ENCODE measurements at places on chromosomes 5 and 9.

DNA sequence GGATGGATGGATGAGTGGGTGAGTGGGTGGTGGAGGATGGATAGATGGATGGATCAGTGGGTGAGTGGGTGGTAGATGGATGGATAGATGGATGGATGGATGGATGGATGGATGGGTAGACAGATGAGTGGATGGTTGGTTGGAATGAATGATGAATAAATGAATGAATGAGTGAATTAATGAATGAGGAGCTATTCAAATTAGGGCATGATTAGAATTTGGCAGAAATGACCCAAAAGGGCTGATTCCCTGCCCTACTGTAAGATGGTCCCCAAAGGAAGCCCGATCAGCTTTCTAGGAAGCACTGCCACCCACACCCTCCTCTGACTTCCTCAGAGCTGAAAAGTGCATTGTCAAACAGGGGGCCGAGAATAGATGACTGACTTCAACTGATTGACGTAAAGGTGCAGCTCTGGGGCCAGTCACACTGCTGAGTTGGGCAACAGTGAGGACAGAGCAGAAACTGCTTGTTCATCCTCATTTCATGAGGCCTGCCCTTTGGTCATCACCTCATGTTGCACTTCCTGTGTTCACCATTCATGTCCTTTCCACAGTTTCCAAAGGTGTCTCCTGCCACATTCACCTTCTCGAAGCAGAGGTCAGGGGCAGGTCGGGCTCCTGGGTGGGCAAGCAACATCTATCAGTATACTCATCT lies 34.3 kb downstream of the NIPAL4 start:
- no peak for DNase-seq

DNA sequence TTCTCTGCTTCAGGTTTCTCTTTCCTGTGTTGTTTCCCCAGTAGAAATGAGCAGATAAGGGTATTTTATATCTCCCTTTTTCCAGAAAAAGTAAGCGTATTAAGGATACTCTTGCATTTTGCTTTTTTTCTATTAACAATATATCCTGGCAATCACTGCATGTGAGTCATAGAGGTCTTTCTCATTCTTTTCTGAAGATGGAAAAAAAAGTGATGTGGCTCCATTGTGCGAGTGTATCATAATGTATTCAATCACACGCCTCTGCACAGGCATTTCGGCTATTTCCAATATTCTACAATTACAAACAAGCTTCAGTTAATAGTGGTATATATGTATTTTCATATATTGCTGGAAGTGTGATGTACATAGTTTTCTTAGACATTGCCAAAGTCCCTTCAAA lies 155.9 kb downstream of the MED27 start:
- DNase-seq, result no peak

DNA sequence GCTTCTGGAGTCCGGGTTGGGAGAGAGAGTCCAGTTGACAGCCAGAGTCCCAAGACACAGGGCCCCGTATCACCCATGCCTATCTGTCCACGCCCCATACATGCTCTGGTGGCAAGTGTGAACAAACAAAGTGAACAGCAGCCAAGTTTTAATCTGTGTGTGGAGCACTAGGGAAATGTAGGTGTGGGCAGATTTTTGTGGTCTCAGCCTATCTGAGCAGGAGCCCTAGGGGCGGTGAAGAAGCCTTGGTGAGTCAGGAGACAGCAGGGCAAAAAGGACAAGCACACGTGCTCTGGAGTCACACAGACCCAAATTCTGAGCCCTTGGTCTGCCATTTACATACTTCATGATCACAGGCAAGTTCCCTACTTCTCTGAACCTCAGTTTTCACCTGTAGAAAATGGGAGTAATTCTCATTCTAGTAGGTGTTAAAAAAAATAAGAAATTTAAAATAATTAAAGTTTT lies 23.2 kb downstream of the EGR1 start:
- no peak for DNase-seq

DNA sequence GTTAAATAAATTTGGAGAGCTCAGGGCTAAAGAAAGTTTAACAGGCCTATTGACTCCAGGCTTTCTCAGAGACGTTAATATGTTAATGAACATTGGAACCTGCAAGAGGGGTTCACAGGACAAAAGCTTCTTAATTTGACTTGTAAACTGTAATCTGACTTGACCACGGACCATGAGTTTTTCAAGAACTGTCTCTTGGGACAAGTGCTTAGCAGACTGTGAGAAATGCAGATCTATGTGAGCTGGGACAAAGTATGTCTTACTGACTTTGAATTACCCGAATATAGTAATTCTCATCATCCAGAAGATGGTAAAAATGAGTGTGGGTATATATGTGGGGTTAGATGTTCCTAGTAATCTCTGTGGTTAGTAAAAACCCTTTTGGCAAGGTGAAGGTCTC lies 186.6 kb downstream of the ATP10B start:
- DNase-seq, result no peak

DNA sequence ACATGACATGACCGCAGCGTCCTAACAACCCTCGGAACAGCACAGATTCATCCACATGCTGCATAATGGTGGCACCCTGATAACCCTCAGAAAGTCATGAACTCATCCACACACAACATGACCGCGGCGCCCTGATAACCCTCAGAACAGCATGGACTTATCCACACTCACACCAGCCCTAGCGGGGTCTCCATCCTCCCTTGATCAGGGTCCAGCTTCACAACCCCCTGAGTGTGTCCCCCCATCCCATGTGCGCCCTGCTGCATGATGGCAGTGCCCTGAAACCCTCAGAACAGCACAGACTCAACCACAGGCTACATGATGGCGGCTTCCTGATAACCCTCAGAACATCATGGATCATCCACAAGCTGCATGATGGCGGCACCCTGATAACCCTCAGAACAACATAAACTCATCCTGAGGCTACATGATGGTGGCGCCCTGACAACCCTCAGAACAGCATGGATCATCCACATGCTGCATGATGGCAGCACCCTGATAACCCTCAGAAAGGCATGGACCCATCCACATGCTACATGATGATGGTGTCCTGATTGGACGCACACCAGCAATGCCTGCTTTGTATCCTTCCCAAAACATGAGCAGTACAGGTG lies 28.3 kb downstream of the SLC6A3 start:
- no peak for DNase-seq

DNA sequence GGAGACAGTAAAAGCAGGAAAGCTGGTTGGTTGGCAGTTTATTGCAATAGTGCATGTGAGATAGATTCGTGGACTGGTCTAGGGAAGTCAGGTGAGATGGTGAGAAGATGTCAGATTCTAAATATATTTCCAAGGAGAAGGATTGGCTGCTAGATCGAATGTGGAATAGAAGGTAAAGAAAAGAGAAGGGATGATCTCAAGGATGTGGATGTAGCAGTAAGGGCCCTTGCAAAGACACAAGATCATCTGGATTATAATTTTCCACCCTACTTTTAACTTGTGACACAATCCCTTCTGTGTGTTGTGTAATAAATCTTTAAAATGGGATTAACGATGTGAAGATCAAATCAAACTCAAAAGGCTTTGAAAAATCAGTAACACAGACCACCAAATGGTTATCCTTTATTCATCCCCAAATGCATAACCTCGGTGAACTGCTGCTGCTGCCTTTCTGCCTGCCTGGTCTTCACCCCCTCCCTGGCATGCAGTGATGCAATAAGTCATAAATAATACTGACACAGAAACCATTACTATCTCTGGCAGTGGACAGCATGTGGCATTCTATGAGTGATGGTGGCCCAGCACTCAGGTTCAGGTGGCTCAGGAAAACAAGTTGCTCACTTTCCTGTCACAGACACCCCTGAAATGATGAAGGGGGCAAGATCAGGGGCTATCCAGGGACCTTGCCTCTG lies 178.4 kb downstream of the FAM114A2 start:
- DNase-seq, result no peak

- DNase-seq, result no peak
These were observed 138.4 kb downstream of the NTRK2 start for GRCh38 chr9:84807870-84808390.

GRCh38 chr9:93059011-93059714 lies 662 bp downstream of the SUSD3 start:
- DNase-seq, result no peak

DNA sequence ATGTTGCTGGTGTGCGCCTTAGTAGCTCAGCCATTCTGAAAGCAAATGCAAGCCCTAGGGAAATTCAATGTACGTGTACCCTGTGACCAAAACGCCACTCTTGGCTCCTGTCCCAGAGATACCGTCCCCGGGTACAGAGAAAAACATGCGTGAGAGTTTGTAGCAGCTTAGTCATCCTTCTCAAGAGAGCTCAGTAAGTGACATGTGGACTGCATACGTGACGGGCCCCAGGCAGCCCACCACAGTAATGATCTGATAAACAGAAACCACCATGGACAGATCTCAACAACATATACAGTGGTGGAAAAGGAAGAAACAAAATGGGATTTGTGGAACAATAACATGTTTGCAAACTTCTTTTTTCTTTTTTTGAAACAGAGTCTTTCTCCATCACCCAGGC lies 45.1 kb downstream of the S1PR3 start:
- DNase-seq, result no peak

DNA sequence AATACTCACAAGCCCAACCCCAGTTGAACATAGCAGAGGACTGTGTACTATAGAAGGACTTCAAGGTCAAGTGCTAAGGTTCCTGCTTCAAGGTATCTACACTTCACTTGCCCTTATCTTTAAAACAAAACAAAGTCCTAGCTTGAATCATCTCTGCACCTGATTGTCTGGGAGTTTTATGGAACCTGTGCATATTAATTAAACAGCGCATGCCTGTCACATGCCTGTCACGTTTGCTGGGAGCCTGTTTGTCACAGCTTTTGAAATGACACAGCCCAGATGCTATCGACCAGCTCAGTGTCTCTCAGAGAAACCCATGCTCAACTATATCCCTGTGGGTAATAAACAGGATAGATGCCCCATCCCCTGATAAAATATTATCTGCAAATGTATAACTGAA lies 476.0 kb downstream of the ZSWIM6 start:
- DNase-seq, result no peak

DNA sequence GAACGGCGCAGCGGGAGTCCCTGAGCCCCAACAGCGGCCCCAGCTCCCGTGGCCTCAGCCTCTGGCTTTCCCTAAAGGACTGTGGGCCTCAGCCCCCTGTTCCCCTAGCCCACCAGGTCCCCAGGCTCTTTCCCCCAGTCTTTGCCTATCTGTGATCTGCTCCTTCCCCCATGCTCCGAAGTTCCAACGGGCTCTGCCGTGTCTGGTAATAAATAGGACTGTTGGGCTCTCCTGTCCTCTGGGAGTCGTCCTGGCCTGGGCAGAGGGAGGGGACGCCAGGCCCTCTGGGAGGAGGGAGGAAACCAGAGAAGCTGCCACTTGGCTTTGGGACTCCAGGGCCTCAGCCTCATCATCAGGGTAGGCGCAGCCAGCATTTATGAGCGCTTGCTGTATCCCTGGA lies 28.1 kb downstream of the ADGRD2 start:
- no peak for DNase-seq

GRCh38 chr9:78601957-78602565 lies 305.1 kb downstream of the PSAT1 start:
- DNase-seq, result no peak

DNA sequence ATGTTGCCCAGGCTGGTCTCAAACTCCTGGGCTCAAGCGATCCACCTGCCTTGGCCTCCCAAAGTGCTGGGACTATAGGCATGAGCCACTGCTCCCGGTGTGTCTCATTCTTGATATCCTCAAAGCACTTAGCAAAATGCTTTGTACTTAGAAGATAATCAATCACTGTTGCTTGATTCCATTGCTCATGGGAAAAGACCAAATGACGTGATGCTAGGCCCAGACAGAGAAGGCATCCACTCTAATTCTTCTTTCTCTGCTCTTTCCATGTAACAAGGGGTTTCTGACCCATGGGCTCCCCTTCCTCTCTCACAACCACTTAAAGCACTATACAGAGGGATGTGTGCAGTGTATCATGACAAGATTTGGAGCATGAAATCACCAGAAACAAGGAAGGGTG lies 83.0 kb downstream of the APBA1 start:
- no peak for DNase-seq

- DNase-seq, result no peak
These were observed 141.4 kb downstream of the C5orf15 start for GRCh38 chr5:133827011-133827410.

- DNase-seq, result no peak
These were observed 131.3 kb downstream of the ZDHHC21 start for GRCh38 chr9:14561929-14562405.

DNA sequence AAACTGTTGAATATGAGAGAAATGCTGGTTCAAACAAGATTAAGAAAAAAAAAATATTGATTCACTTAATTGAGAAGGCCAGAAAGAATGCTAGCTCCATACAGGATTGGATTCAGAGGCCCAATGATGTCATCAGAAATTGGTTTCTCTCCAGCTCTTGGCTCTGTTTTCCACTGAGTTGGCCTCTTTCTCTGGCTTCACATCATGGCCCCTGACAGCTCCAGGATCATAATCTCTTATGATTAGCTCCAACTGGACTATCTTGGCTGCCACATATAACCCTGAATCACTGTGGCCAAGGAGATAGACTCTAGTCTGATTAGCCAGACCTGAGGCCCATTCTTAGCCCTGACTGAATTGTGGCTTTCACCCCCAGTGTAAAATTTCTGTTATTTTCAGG lies 244.7 kb upstream of the GRAMD2B start:
- no peak for DNase-seq

DNA sequence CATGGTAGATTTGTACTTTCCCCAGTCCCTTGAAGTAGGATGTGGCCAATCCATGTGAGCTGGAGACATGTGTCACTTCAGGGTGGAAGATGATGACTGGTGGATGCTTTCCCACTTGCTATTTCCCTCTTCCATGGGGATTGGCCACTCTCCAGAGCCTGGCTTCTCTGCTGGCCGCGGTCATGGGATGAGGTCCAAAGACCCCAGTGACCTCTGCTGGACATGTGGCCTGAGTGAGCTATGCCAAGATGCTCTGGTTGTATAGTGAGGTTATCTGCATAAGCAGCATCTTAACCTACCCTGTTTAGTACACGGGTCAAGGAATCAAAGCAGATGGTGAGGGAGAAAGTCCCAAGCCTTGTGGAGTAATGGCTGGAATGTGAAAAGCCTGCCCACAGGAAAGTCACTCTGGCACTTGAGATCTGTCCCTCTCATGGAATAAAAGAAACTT lies 47.1 kb downstream of the SH3PXD2B start:
- DNase-seq, result no peak

- no peak for DNase-seq
These were observed 197.9 kb upstream of the ANKH start for GRCh38 chr5:15069407-15069905.

- no peak for DNase-seq
These were observed 44.6 kb downstream of the IRF1 start for GRCh38 chr5:132445930-132446329.

DNA sequence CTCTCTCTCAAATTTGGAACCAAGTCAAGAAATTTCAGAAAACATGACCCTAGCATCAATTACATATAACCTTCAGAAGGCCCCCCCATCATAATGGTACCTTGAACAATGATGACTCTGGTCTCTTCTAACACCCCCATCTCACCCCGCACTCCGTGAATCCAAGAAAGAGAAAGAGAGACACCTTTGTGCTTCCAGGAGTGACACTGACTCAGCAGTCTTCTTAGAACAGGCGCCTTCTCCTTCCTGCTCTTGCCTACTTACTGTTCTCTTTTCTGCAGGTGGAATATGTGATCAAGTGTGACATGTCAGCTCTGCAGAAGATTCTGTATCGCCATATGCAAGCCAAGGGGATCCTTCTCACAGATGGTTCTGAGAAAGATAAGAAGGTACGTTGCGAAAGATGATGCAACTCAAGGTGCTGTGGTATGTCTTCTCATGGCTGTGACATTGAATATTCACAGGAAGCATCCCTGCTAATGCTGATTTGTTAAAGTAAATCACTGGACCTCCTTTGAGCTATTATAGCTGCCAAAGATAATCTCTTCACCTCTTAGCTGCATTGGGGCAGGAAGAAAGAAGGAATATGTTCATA lies 81.3 kb downstream of the SMARCA2 start:
- DNase-seq, result no peak

Measured in activated CD8-positive, alpha-beta memory T cell treated with anti-CD3 and anti-CD28 coated beads for 4 hours (primary cell).